Stimulated activated naive CD4-positive, alpha-beta T cell (primary cell): ENCODE measurements at places on chromosomes 7 and 10.

DNA sequence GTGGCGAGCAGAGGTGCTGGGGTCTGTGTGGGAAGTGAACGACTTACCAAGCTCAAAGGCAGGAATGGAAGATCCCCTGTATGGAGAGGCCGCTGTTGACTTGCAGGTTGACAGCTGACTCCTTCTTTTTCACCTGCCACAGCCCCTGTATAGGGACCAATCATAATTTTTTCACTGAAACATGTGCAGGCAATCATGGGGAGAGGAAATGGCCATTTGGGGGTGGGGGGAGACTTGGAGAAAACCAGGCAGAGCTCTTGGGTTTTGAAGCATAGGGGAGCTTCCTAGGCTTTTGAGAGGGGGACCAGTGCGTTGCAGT is 101.4 kb downstream of the WDR37 start:
- no peak for DNase-seq

- no peak for DNase-seq
These were observed 23.0 kb upstream of the DLD start for GRCh38 chr7:107867858-107868466.

- DNase-seq, result no peak
These were observed 144.4 kb upstream of the PTER start for GRCh38 chr10:16292366-16292765.

DNA sequence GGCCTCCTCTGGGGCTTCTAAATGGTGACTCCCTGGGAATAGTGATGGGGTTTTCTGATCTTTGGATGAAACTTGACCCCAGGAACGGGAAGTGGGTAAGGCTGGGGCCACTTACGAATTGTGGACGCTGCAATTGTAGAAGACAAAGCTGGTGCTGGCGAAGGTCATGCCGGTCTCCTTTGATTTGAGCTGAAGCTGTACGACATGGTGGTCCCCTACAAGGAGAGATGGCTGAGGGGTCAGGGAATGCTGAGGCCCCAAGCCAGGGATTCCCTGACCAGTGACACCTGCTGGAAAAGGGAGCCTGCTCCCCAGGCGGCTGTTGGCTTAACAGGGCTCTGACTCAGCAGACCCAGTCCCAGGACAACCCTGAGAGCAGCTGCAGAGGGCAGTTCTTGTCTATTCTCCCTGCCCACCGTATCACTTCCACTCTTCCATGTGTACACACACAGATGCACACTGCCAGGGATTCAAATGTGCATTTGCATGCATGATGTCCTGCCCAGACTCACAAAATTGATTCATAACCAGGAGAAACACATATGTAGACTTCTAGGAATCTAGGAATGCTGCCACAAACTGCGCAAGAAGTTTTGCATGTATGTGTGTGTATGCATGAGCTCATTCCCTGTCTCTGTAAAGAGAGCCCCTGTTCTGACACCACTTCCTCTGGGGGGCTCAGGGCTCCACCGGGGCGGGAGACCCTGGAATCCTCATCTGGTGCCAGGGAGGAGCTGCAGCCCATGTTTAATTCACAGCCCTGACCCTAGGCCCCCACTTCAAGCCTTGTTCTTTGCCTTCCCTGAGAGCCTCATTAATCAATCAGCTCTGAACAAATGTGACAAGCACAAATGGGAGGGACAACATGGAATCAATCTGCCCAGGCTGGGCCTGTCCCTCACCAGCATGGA is 350.0 kb downstream of the PLXNA4 start:
- no peak for DNase-seq

GRCh38 chr10:132554053-132554990 is 16.7 kb downstream of the INPP5A start:
- no peak for DNase-seq

GRCh38 chr7:131691454-131692130 is 135.2 kb upstream of the PODXL start:
- no peak for DNase-seq

GRCh38 chr10:45433716-45434469 is 59.9 kb downstream of the ALOX5 start:
- DNase-seq, result no peak

DNA sequence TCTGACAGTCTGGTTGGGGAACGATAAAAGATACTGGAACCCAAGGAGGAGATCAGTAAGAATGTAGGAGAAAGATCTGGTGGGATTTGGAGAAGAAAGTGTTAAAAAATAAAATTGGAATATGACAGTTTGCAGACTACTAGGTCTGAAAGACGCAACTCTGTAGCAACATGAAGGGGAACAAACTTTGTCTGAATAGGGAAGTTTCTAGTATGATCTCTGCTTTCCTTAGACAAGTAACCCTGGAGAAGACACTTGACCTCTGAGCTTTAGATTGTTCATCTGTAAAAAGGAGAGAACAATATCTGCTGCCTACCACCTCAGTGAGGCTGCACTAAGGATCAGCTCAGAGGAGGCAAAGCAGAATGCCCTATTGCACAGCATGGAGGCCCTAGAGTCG is 3.0 kb upstream of the PRSS1 start:
- no peak for DNase-seq

DNA sequence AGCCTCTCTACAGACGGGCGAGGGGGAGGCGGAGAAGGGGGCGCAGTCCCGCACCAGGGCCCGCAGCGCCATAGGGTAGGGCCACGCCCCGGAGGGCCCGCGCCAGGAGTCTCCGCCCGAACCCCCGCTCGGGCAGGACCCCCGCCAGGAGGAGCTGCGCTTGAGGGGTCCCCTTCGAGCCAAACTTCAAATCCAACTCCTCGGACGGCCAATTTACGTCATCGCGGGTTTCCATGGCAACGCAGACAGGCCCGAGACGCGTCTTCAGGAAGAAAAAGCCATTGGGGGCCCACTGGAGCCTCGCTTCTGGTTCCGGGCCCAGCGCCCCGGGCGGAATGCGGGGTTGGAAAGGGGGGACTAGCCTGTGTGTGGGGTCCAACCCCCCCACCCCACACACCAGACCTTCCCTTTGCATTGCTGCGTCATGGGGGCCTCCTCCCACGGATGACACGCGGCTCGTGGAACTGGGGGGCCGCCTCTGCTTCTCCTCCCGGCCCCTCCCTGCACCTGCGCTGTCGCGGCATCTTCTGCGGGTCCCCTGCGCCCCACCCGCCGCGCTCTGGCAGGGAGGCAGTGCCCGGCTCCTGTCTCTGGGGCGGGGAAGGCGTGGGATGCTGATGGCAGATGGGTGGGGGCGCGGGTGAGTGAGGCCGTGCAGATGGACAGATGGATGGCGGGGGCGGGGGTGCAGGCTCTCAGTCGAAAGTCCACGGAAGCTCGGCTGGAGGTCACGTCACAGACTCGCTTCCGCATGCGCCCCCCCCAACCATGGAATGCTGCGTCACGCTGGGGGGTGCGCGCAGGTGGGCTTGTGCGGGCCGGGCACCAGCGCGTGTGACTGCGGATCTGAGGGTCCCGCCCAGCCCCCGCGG is 1.2 kb downstream of the CALY start:
- DNase-seq, result peak; percentile 89

DNA sequence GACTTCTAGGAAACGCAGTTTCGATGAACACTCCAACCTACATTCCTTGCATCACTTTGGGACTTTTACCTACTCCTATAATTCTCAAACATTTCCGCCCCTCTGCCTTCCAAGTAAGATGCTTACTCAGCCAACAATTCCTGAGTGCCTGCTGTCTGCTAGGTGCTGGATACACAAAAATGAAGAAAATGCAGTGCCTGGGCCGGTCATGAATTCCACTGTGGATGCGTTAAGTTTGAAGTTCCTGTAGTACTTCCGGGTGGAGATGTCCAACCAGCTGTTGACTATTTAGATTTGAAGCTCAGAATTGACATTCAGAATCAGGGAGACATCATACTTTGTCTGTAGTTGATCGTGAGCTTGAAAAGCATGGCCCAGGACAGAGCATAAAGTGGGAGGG is 89.2 kb downstream of the LYZL1 start:
- DNase-seq, result no peak

- DNase-seq, result no peak
These were observed 44.8 kb downstream of the MYOF start for GRCh38 chr10:93437086-93437945.

DNA sequence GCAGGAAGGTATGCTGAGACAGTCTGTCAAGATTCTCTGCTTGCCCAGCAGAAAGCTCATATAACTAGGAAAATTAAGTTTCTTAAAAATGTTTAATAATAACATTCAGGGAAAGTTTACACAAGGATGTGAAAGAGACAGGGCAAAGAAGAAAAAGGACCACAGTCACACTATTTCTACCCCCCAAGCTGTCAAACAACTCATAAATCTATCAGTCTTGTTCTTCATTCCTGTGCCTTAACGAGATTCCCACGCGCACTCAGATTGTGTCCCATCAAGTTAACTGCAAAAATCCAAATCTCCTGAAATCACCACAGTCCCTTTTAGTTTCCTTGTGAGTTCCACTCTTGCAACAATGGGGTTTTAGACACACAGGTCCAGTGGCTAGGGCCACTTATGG is 14.9 kb downstream of the CUL2 start:
- DNase-seq, result no peak

DNA sequence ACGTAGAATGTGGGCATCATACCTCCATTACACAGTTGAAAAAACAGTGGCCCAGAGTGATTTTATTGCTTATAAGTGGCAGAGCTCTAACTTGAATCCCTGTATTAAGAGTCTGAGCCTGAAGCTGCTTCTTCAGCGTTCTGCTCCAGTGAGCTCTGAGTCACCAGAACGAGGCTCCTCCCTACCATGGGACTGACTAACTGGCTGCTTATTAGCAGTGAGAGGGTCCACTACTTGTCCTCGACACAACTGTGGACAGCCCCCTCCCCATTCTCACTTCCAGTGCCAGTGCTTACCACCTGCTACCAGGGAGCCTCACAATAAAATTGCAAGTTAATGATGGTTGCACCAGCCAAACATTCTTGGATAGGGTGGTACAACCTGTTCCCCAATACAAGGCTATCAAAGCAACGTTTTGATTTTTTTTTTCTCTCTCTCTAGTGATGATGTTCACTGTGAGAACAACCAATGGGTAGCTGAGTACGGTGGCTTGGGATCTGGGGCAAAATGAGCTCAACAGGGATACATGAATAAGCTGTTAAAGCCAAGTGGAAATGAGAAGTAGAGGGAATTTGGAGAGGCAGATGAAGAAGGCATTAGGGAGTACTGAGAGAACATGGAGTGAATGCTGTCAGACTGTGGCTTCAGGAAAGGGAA is 2.7 kb upstream of the NRG3 start:
- no peak for DNase-seq

GRCh38 chr7:88314061-88314491 is 7.4 kb upstream of the STEAP4 start:
- no peak for DNase-seq

DNA sequence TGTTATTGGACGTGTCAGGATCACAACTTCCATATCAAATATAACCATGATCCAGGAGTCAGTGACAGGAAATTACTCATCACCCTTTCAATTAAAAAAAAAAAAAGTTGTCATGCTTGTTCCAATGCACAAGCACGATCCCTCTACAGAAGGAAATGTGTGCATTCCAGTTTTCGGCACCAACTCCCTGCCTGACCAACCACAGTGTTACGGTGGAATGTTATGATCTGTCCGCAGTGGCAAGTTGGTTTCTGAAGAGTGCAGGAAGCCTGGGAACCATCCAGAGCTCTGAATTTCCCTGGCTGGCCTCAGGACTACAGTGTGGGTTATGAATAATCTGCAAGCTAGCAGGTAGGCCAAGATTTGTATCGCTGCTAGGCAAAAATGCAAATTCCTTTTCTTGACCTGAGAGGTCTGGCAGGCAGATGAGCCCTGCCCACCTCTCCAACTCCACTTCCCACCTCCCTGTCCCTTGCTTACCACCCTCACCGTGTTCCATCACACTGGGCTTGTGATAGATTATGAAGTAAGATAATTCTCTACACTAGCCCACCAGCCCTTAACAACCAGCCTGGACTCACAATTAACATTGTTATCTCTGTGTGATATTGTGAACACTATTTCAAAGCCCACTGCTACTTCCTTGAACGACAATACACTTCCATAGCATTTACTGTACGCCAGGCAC is 20.4 kb downstream of the FRMPD2 start:
- DNase-seq, result no peak

GRCh38 chr10:25017661-25018060 is 1.2 kb downstream of the THNSL1 start:
- DNase-seq, result no peak

DNA sequence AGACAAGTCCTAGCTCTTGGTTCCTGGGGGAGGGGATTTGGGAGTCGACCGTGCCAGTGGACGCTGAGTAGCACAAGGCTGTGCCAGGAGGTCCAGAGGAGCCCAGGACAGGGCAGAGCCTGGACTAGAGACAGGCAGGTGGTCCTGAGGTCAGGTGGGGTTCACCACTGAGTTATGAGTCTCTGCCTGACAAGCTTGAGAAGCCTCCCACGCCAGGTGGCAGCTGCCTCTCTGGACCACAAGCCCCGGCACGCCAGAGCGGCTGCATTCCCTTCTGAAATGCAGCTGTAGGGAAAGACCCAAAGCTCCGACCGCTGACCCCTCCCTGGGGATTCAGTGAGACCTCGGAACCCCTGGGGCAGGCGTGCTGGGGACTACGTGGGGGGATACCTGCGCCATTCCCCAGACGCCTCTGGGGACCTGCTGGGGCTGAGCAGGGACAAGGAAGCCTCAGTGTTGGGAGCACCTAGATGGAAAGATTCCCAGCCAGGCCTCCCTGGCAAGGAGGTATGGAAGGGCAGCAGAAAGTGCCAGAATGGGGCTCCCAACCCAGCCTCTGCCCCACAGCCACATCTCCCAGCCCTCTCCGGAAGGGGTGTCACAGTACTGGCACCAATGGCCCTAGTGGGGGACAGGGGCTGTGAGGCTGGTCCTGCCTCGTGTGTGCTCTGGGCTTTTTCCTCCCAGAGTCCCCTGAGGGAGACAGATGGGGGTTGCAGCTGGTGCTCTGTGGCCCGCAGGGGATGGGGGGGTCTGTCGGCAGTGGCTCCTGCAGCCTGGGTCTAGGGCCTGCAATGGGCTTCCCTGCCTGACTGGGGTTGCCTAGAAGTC is 29.0 kb downstream of the PDGFA start:
- no peak for DNase-seq

GRCh38 chr10:120607710-120608703 is 151.0 kb downstream of the PLPP4 start:
- DNase-seq, result no peak

DNA sequence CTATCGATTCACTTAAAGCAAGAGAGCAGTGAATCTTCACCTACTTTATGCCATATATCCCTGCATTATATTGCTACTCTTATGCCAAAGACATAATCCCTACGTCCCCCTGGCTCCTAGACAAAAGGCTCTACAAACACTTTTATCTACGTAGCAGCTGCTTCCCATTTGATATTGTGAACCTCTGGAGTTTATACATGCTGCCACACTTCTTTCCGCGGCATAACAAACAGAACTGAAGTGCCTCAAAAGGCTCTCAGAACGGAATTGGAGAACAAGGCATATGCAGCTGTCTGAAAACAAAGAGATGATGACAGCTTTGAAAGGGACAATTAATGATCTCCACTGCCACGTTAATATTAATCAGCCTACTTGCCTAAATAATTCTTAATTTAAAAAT is 985.6 kb upstream of the LRRN3 start:
- no peak for DNase-seq
